ENCODE measurements at places on chromosomes 6 and 20.

GRCh38 chr20:46523696-46524328 is 10.5 kb upstream of the ZNF334 start:
- DNase-seq, result peak; percentile 20

DNA sequence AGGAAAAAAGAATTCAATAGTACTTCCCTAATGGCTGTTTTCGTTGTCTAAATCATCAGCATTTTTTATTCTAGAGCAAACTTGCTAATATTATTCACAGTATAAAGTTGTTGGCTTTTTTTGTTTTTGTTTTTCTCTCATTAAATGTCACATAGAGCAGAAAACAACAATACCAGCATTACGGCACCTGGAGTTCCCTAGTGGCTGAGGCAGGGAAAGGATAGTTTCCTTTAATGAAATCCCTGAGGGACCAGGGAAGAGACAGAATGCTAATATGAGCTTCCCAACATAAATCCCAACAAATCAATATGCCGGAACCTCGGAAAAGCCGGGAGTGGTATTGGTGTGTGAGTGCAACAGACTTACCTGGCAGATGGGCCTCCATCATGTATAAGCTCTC is 235.2 kb upstream of the ASCC3 start:
- no peak for DNase-seq

DNA sequence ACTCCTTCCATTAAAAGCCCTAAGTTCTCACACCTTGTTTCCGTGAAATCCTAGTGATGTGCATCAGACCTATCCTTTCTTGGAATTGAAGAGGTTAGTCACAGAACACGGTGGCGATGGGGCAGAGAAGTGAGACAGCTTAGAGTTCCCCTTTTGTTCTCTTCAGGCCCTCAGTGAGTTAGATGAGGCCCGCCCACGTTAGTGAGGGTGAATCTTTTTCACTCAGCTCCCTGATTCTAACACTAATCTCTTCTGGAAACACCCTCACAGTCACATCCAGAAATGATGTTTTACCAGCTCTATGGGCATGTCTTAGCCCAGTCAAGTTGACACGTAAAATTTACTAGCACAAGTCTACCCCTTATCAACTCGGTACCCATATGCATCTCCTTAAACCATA is 172.7 kb upstream of the NOX3 start:
- no peak for DNase-seq

GRCh38 chr20:57587989-57588377 is 27.1 kb downstream of the PCK1 start:
- DNase-seq, result no peak

DNA sequence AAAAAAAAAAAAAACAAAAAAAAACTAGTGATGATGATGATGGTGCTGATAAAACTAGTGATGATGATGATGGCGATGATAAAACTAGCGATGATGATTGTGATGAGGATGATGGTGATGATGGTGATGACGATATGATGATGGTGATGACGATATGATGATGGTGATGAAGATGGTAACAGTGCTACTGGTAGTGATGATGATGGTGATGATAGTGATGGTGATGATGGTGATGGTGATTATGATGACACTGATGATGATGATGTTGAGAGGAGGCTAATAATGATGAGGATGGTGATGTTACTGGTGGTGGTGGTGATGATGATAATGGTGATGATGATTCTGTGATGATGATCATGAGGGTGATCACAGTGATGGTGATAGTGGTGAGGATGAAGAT is 345.5 kb upstream of the CDH4 start:
- no peak for DNase-seq

Measured in fibroblast of mammary gland (primary cell).